Stimulated activated CD4-positive, alpha-beta T cell treated with anti-CD3 and anti-CD28 coated beads, Interleukin-15, amount 100 ng/mL, for 1 hour (primary cell): ENCODE measurements at places on chromosomes 7 and 10.

- DNase-seq: no peak
Observed at GRCh38 chr7:30973791-30974604, 10.2 kb downstream of the GHRHR start.

DNA sequence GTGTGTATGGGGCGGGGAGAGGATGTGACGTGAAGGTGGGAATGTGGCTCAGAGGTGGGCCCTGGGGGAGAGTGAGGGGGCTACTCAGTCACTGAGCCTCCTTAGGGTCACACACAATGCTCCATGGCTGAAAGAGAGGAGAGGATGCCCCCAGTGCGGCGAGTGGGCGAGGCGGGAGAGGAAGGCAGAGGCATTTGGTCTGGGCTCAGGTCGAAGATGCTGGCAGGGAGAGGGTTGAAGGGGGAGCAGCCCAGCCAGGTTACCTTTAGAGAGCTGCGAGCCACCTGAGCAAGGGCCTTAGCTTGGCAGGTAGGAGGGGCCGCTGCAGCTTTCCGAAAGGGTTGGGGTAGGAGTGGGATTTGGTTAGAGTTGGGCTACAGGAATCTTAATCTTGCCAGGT, 4.7 kb upstream of the LOXL4 start:
- no peak for DNase-seq

GRCh38 chr7:134414109-134414508, 44.8 kb downstream of the AKR1B1 start:
- no peak for DNase-seq

DNA sequence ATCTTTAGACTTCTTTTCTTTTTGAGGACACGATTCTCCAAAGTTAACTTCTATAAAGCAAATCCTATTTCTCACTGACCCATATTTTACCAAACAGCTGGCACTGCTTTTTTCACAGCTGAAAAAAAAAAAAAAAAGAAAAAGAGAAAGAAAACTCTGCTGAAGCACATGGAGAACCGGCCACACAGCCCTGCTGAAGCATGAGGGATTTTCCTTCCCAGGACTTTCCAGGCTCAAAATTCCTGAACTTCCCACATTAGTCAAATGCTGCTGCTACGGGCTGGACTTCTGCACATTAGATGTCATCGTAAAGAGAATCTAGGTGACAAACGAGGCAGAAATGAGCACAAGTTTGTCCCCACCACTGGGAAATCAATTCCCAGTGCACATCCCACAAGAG, 25.2 kb downstream of the HIPK2 start:
- DNase-seq: no peak

DNA sequence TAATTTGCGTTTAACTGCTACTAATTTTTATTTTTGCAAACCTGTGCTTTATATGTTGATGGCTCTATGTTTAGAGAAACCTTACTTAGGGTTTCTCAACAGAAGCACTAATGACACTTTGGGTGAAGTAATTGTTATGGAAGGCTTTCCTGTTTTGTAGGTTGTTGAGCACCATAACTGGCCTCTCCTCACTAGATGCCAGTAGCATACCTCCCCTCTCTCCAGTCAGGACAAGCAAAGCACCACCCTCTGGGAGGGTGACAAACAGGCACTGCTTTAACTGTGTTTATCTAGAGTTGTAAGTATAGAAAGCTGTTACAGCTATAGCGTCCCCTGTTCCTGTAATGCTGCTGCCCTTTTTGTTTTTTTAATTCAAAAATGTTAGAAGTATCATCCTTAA, 60.9 kb downstream of the WAC start:
- no peak for DNase-seq

- DNase-seq: no peak
Observed at GRCh38 chr7:103766660-103767059, 222.8 kb downstream of the RELN start.

DNA sequence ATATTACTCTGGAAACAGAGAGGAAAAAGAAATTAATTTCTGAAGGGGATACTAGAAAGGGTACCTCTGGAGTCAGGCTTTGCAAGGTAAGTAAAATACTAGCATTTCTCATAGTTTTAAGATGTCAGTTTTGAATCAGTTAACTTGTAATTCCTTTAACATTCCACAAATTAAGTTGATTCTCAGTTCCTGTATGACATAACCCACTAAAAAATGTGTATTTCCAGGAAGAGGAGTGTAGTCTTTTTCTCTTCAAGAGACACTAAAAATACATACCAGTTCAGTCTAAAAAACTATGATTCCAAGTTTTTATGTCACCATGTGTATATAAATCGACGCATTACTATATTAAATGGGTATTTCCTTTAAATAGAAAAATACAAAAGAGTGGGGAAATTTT, 113.2 kb downstream of the CDK6 start:
- DNase-seq: no peak

GRCh38 chr7:140541513-140542227, 62.4 kb upstream of the MKRN1 start:
- no peak for DNase-seq

DNA sequence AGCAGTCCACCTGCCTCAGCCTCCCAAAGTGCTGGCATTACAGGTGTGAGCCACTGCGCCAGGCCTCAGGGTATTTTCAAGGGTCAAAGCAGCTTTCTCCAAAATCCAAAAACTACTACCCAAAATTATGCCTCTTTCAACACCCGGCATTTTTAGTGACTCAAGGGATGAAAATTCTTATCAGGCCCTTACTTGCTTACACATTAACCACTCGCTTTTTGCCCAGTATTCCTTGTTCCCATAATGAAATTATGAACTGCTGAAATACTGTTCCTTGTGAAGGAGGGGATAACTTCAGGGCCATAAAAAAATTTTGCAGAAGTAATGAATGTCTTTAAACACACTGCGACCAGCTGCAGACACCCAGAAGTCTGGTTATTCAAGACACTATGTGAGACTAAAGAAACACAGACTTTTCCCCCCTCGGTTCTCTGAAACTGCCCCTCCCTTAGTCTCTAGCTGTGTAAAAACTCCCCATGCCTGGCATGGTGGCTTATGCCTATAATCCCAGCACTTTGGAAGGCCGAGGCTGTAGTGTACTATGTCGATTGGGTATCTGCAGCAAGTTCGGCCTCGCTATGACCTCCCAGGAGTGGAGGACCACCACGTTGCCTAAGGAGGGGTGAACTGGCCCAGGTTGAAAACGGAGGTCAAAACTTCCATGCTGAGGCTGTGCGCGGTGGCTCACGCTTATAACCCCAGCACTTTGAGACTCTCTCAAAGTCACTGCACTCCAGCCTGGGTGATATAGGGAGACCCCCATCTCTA, 12.0 kb downstream of the FXYD4 start:
- DNase-seq: no peak

DNA sequence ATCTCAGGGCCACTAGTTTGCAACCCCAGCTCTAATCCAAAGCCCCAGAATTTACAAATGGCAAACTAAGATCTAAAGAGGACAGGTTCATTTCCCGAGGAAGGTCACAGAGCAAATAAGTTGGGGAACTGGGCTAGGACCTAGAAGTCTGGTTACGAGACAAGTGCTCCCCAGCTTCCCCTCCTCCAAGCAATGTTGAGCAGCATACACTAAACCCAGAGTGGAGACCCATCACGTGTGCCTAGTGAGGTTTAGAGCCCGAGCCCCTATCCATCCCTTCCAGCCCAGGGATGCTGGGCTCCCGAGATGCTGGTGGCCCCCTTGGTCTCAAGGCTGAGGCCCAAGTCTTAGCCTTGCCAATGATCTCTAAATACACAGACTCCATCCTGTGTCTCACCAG, 209.5 kb upstream of the ZMIZ1 start:
- no peak for DNase-seq

- DNase-seq: no peak
Observed at GRCh38 chr7:151863386-151864079, 13.4 kb downstream of the PRKAG2 start.

DNA sequence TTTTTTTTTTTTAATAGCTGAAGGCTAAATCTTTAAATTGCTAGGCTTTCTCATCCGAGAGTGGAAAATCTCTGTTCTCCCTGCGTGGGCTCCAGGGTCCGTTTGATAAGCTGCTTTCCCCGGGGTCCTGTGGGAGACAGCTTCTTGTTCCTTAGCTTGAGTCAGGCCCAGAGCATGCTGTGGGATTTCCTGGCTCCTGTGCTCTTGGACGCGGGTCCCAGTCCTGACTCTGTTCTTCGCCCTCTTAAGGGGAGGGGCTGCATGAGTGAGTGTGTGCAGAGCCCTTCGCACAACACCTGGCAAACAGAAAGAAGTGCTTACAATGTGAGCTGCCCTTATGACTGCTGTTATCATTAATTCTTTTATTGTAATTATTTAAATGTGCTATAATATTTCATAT, 133.5 kb downstream of the TACC2 start:
- DNase-seq: no peak

DNA sequence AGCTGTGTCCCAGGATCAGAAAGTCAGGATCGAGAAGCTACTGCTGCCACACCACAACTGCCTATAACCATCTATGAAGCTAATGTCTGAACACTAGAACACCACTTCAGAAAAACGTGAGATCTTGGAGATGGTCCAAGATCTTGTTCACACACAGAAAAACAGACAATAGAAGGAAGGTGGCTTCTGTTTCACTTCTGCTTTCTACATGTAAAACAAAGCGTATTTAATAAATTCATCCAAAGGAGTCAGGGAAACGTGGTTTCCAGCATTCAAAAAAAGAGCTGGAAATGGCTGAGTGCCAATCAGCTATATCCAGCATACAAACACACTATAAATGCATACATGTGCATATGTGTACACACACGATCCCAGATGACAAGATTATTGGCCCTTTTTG, 70.2 kb upstream of the CCDC71L start:
- no peak for DNase-seq

DNA sequence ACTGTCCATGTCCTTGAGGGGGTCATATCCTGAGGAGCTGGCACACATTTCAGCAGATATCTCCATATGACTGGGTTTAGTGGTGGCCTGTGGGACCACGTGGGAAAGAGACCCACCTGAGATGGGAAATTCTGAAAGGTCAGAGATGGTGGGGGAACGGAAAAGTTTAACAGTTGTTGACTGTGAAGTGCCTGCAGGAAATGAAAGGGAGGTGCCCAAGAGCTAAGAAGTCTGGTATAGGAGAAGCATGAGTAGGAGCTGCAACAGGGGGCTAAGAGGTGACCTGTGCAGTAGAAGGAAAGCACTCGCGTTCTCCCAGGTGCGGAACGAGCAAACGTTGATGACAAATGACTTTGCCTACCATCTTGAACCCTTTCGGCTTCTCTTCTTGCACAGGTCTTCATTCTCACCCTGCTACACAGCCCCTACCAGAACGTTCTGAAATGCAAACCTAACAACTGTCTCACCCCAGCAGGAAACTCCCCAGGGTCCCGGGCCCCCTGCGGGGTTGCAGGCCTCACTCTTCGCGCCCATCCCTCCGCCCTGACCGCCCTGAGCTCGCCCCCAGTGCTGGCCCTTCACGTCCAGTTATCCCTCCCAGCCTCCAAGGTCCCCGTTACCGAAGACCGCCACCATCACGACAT, 9.8 kb upstream of the FXYD4 start:
- no peak for DNase-seq

DNA sequence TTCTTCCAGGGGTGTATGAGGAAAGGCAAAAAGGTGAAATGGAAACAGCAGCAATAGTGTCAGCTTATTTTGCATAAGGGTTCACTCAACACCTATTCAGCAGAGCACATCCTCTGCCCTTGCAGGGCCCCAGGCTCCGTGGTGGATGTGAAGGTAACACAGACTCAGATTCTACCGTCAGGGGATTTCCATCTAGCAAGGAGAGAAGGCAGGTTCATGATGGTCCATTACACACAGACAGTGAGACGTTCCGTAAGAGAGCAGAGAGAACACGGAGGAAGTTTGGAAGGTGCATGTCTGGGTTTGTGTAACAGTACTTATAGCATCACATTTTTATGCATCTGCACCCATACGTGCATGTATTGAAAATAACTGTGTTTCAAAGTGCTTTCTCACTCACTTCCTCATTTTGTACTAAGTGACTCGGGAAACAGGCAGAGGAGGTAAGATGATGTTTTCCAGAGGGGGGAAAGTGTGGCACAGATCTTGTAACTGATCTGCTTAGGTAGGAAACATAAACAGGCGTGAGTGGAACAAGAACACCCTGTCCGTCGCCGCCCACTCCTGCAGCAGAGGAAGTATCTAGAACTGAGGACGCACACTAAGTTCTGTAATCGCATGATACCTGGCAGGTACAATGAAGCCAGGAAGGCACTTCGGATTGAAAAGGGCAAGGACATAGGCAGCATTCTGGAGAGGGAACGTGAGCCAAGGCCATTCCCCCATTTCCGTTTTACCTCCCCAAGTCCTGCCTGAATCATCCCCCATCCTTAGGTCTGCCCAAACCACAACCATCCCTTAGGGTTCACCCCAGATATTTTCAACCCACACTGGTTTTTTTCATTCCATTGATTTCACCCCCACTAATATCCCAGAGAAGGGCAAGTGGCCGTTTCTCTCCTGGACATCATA, 1.0 kb upstream of the ENO4 start:
- DNase-seq: no peak

DNA sequence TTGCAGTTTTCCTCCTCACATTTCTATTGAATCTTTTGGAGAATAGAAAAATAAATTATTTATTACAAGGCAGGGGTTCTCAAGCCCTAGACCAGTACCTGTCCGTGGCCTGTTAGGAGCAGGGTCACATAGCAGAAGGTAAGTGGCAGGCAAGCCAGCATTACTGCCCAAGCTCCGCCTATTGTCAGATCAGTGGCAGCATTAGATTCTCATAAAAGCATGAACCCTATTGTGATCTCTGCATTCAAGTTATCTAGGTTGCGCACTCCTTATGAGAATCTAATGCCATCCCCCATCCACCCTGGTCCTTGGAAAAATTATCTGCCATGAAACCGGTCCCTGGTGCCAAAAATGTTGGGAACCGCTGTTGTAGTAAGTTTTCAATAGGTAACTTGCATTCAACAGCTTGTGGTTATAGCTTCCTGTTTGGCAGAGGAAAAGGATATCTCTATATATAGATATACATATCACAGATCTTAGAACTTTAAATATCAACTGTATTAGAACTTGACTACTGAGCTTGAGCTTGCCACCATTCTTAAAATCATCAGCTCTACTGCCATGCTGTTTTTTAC, 165.1 kb downstream of the AHR start:
- DNase-seq: no peak

DNA sequence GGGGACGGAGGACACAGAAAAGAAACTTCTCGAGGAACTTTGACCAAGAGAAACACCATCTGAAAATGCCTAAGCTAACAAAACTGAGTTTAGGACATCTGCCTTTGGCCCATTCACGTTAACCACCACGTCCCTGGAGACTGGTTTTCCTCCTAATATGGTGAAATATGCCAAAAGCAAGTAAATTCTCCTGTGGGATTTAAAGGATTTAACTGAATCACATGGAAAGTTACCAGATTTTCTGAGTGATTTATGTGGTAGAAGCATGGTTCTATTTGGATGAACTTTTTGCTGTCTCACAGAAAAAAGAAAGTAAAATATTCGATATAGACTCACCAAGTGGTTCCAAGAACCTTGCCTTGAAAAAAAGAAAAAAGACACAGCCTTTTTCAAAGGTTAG, 30.4 kb upstream of the BMPER start:
- DNase-seq: no peak

DNA sequence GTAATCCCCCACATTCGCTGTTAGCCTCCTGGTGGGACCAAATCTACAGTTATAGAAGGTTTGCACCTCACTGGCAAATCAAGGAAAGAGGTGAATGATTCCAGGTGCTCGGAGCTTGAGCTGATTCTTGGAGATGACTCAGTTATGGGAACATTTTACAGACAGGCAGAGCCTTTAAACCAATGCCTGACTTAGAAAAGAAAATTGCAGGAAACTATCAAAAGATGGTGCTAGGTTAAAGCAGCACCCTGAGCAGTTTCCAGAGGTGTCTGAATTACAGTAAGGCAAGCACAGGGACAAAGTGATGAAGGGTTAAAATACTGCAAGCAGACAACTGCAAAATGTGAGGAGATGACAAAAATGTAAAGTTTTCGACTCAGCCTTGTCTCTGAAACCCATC, 2.9 kb downstream of the LRRTM3 start:
- no peak for DNase-seq
